ENCODE measurements at places on chromosomes 3 and 15.
A peak's percentile ranks its signal among the peaks of the same experiment; 100 is the strongest.

GRCh38 chr3:58352626-58353025 lies 19.9 kb downstream of the PXK start:
- no peak for DNase-seq

DNA sequence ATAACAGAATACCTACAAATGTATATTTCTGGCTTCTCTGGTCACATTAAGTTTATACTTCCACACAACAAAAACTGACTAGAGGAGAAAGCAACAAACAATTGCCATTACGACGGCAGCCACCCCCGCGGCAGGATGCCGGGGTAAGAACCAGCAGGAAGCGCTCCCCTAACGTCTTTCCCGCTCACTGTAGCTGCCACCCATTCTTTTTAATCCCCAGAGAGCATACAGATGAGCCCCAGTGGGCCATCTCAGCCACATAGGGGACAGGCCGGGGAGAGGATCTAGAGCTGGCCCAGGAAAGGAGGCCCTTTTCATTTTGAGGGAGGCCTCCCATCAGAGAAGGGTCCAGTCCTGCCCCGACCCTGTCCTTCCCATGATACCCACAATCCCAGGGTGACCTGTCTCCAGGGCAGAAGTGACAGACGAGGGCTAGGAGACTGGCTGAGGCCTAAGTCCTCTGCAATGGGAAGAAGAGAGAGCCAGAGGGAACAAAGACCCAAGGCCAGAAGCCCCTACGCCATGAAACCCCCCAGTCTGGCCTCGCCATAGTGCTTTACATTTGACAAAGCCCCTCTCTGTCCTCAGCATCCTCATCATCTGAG lies 3.6 kb upstream of the CALML4 start:
- no peak for DNase-seq

GRCh38 chr15:76972389-76973361 lies 22.3 kb upstream of the PSTPIP1 start:
- no peak for DNase-seq

GRCh38 chr3:58998476-58999117 lies 51.2 kb downstream of the CFAP20DC start:
- no peak for DNase-seq

DNA sequence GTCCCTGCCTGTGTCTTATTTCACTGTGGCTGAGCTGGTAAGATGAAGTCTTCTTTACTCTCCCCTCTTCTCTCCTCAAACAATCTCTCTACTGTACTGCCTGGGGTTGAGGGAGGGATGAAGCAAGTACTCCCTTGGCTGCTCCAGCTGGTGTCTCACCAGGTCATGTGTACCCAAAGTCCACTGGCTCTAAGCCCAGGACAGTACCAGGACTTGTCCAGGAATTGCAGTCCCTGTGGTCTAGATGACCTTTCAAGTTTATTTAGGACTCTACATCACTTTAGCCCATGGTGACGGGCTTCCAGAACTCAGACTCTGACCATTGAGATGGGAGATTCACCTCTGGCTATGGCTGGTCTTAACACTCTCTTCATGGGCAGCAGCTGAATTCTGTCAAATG lies 17.5 kb upstream of the SLC27A2 start:
- no peak for DNase-seq

DNA sequence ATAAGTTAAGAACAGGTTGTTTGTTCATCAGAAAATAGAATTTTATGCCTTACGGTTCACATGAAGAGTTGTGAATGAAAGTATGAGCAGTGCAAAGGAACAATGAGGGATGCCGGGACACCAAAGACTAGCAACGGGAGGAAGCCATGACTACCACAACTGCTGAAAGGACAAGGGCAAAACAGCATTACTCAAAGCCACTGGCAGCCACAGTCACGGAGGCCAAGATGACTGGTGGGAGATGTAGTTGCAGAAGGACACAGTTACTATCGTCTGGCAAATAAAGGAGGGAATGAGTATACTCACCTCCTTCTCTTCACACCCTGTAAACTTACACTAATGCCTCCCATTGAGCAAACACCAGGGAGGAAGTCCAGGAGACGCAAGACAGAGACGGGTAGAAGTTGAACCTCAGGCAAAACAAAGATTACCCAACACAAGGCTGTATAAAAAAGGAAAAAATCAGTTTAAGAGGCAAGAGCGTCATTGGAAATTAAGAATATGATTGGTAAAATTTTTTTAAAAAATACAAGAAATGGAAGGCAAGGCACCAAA lies 675.5 kb downstream of the FHIT start:
- no peak for DNase-seq

DNA sequence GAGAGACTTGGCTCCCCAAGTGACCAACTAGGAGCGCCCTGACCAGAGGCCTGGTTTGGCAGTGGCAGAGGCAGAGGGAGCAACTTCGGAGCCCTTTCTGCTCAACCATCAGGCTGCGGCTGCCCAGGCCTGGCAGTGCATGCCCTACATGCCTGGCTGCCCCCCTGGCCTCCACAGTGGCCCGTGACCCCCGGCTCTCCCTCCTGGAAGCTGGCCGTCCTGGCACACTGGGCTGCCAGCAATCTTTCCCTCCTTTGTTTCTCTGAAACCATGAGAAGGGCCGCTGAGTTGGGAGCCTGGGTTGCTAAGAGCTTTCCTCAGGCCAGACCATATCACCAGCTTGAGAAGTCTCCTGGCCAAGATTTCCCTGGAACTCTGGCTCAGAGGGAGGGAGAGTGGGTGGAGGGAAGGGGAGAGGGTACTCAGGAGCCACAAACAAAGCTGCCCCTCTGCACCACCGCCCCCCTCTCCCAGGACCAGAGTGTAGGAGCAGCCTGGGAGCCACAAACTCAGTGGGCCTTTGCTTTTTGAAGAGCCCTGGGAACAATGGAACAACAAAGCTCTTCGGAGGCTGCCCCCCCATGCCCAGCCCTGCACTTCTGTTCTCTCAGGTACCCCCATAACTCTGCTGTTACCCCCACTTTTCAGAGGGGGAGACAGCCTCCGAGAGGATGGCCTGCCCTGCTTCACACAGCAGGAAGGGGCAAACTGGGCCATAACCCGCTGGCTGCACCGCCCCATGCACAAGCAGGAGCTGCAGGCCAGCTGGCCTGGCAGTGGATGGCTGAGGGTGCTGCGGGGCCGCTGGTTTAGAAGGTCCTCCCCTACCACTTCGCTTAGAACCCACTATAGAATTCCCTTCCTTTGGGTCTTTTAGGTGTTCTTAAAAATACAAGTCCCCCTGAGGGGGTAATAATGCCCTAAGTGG lies 11.3 kb downstream of the CORO2B start:
- DNase-seq = peak; percentile 66
